ENCODE measurements at places on chromosomes 11 and 22.
A peak's percentile ranks its signal among the peaks of the same experiment; 100 is the strongest.

DNA sequence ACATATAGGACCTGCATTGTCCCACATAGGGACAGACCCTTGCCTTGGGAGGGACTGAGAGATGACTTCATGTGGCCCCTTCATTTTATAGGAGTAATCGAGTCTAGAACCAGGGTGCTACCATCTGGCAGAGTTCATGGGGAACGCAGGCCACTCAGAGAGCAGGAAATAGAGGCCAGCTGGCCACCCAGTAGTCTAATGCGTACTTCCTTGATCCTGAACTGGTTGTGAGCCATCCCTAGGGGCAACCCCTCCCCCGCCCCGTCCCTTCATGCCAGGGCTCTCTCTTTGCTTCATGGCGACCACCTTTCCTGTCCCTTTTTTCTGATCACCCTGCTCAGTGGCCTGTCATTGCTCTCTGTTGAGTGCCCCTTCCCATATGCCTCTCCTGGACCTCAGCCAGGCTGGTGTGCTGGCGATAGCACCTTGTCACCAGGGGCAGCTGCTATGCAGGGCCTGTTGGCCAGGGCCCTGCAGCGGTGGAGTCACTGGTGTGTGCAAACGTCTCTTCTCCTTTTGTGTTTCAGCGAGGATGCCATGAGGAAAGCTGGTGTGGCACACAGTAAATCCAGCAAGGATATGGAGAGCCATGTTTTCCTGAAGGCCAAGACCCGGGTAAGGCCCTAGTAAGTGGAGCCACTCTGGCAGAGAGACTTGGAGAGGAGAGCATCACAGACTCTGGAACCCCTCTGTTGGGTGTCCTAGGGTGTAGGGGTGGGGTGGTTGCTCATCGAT lies 29.3 kb downstream of the MED15 start:
- no peak for DNase-seq

DNA sequence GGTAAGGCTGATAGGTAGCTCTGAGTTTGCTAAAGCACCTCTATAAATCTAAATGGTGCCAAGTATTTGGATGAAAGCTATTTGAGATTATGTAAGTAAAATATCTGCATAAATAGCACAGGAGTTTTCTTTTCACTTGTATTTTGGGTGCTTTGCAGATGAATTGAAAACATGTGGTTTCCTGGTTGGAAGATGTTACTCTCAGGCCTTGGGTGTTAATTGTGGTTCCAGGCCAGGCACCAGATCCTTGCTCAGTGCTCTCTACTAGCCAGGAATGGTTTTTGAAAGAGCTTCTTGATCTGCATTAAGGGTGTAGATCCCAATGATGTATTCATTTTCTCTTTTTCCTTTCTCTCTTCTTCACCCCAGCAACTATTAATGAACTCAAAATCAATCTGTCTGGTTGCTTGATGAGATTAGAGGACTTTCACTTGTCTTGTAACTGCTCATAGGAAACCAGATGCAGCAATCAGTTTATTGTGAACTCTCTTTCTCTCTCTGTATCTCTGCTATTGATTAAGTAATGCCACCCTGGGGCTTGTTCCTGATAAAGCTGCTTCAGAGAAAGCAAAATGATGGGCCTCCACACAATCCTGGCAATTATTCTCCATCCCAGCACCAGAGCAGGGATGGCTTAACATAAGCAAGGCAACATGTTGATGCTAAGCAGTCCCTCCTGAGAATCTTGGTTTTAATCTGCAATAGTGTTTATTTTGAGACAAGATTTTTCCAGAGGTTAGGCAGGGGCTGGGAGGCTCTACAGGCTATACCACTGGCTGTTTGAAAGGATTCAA lies 147.0 kb upstream of the NTM start:
- no peak for DNase-seq

DNA sequence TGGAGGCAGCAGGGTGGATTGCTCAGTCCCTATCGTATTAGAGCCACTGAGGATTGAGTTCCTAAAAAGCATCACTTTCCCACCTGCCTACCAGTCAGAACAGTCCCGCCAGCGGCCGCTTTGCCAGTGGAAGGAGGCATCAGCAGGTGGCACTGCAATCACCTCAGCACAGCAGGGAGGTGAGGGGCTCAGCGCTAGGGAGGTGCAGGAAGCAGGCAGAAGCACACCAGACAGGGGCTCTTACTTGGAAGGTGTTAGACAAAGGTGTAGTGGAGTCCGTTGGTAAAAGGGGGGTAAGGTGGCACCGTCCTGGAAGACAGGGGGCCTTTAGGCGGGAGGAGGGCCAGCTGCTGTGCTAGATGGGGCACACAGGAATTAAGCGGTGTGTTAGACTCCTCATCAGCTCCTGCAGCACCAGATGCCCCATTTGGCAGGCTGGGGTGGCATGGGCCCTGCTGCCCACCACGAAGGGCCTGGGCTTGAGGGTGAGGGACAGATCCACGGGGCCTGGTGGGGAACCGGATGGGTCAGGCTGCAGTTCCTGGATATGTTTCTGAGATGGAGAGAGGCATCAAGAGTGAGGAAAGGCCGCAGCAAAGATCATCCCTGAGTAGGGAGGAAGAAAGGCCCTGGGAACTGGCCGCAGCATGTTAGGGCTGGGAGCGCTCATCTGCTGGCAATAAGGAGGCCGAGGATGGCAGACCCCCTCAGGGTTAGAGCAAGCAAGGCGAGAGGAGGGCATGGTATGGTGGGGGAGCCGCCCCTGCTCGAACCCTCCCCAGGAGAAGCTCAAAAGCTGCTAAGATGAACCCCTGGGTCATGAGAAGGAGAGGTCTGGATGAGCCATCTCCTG lies 42.5 kb downstream of the C11orf58 start:
- DNase-seq, result no peak

GRCh38 chr22:45452565-45453379 lies 39.3 kb downstream of the RIBC2 start:
- no peak for DNase-seq

DNA sequence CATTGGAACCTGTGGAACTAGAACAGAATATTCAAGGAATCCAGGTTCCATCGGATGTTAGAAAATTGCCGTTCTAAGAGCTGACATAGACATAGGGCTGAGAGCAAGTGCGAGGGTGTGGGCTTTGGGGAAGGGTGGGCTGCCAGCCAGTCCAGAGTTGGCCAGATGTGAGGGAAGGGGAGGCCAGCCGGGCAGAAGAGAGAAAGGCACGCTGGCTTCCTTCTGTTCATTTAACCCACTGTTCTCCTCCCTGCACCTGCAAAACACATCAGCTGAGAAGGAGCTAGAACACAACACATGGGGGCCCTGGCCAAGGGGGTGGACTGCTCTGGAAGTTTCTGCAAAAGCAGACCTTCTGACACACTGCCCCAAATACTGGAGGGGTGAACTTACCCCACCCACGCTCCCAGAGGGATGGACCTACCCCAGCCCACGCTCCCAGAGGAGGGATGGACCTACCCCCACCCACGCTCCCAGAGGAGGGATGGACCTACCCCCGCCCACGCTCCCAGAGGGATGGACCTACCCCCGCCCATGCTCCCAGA lies 98.0 kb downstream of the SHANK2 start:
- no peak for DNase-seq

DNA sequence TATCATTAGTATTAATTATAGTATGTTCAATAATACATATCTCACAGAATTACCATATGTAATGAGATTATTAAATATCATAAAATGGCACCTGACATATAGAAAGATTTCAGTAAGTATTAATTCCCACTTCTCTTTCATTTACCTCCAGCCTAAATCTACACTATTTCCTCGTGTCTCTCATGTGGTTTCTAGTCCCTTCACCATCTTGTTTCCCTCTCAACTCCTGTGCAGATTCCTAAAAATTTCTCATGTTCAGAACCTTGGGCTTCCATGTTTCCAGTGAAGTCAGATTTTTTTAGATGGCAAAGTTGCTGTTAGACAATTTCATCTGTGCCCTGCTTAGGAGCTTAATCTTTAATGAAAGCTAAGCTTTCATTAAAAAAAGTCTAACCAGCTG lies 14.1 kb upstream of the HBE1 start:
- DNase-seq, result no peak

DNA sequence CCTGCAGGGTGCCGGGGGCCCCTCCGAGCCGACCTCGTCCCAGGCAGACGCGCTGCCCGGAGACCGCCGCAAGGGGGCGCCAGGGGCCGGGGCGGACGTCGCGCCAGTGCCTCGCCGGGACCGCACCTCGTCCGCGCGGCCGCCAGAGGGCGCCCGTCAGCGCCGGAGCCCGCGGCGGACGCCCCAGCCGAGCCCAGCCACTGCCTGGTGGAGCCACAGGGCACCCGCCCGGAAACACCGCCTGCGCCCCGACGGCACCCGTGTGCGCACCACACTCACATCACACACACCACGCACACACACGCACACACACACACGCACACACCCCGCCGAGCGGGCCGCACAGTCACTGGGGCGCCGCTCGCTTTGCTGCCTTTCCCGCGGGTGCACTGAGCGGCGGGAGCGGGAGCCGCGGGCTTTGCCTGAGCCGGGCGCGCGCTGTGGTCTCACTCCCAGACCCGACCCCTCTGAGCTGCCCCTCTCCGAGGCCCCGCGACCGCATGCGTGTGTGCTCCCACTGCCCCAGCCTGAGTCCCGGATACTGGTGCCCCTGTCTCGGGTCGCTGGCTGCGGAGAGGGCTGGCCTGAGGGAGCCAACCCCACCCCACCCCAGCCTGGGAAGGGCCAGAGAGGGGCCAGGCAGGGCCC lies 449.3 kb downstream of the OPCML start:
- peak; percentile 94 for DNase-seq

GRCh38 chr11:128422576-128423370 lies 164.6 kb downstream of the ETS1 start:
- no peak for DNase-seq

DNA sequence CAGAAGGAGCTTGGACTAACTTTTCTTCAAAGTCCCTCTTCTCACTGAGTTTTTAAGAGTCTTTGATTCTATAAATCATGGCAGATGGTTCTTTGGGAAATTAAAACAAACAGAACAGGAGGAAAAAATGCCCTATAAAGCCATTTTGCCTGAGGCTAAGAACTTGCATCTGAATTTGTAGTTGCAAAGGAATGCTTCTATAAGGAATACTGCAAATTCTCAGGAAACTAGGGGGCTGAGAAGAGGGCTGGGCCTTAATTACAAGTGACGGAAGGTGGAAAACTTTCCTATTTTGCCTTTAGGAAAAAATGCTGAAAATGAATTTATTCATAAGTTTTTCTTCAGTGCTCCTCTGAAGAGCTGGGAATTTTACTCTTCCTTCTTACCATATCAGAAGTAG lies 90.0 kb upstream of the NARS2 start:
- no peak for DNase-seq

GRCh38 chr11:61679893-61680621 lies at the start of gene DAGLA:
Gene DAGLA, plus strand, starts transcription at chr11:61680391. Its CDS starts 39,765 bp downstream, at chr11:61720156.
- DNase-seq, result peak; percentile 83

GRCh38 chr22:44706488-44706887 lies 4.5 kb downstream of the PRR5 start:
- DNase-seq, result no peak

DNA sequence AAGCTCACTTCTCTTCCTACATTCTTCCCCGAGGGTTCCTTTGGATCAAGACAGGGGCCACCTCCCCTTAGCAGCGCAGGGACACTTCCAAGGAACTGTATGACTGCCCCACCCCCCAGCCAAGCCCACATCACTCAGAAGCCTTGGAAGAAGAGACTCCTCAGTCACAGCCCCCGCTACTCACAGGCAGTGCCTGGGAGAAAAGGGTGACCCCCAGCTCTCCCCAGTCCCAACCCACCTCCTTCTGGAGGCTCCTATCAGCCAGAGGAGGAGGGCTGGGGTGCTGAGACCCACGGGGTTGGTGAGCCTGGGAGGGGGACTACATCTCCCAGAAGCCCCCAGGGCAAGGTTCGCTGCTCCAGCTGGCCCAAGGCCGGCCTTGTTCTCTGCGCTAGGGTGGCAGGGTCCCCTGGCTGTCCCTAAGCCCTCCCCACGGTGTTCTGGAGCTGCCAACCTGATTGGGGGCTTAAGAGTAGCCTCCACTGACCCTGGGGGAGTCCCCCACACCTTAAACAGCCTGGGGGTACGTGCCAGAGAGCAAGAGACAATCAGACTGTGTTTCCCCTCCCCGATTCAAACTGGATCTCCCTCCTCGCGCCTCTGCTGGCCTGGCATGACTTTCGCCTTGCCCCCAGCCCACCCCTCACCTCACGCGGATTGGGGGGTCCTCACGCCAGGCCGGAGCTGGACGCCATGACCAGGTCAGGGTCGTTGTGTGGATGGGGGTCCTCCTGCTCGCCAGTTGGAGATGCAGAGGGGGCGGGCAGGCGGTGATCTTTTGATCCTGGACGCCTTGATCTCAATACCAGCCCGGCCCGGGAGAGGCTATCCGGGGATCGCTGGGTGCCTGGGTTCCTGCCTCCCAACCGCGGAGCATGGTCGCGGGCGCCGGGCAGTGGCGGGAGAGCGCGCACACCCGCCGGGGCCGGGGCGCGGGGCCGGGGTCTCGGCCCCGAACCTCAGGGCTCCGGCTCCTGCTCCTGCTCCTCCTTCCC lies 838 bp downstream of the BCL9L start:
- peak; percentile 63 for DNase-seq

GRCh38 chr11:84396521-84396920 lies 1110.4 kb upstream of the CCDC90B start:
- DNase-seq, result no peak

GRCh38 chr11:45933131-45933831 lies 10.8 kb downstream of the LARGE2 start:
- no peak for DNase-seq

DNA sequence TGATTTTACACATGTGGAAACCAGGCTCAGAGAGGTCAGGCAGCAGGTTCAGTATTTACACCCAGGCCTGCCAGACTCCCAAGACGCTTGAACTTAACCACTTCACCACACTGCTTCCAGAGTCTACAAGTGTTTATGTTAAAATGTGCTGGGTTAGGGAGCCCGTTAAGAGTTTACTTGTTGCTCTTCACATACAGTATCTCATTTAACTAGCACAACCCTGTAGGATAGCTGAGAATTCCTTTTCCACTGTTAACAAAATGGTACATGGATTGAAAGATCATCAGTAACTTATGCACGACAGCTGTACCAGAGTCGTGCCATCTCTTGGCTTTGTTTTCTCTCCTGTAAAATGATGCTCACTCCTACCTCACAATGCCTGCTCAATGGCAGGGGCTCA lies 2.9 kb downstream of the SMCO4 start:
- DNase-seq, result no peak

- DNase-seq, result no peak
Observed at GRCh38 chr22:18071968-18072310, 5.9 kb upstream of the PEX26 start.

GRCh38 chr11:12724301-12725054 lies 50.3 kb downstream of the TEAD1 start:
- no peak for DNase-seq

GRCh38 chr11:15625691-15626090 lies 511.0 kb downstream of the INSC start:
- DNase-seq, result no peak

GRCh38 chr11:64090806-64091516 lies 55.2 kb downstream of the FLRT1 start:
- no peak for DNase-seq

DNA sequence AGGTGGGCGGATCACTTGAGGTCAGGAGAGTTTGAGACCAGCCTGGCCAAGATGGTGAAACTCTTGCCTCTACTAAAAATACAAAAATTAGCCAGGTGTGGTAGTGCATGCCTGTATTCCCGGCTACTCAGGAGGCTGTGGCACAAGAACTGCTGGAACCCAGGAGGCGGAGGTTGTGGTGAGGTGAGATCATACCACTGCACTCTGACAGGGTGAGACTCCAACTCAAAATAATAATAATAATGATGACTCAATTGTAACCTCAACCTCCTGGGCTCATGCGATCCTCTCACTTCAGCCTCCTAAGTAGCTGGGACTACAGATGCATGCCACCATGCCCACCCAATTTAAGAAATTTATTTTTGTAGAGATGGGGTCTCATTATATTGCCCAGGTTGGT lies 15.6 kb upstream of the CHRNA10 start:
- DNase-seq, result no peak
